ENCODE measurements at places on chromosomes 1 and 21. TPM values are rescaled to one million over a fixed set of nuclear protein-coding genes. Genes with fewer than 3 reads are reported as not detected.

Gene SPRR3
- total RNA-seq: not detected

Gene LCE2C
- not detected for total RNA-seq

Gene SYTL1
- total RNA-seq: 244 TPM

Gene ZYG11A
- total RNA-seq: 0.58 TPM

Gene KRTAP7-1
- not detected for total RNA-seq

Gene TNFRSF14
- total RNA-seq: 228 TPM

DNA sequence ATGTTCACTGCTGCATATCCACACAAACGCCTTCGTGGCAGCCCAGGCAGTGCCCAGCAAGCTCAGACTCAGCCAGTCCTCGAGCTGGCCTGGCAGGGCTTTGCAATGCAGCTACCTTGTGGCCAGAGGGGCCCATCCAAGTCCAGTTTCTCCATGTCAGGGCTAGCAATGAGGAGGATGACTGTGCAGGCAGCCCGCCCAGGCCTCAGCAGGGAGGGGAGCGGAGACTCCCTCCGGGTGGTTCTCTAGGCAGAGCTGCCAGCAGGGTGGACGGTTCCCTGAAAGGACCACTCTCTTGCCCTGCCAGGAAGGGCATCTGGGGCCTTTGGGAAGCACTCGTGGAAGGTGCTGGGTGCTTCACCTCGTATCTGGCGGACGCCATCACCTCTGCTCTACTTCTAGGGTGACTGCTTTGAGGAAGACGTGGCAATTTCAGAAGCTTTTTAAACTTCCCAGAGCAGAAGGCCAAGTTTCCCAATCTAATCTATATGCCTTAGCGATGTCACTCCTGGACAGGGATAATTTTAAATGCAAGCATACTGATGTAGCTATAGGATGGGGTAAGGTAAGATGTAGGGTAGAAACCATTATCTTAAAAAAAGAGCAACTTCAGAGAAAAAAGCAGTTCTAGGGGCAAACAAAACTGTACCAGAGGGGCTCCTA lies 56.2 kb downstream of the RUNX1 start:
- H3K36me3 ChIP-seq: peaks cover 2% of the 10 kb centered on the region
- H3K4me1 ChIP-seq: peaks cover 55% of the 10 kb centered on the region
- no peak for DNase-seq
- no peak overlapping the region for H3K4me3 ChIP-seq

GRCh38 chr1:244709476-244710368 lies 56.8 kb downstream of the DESI2 start:
- no peaks in the 10 kb centered on the region for H3K27me3 ChIP-seq
- H3K27ac ChIP-seq: no peak overlapping the region
- no peaks in the 10 kb centered on the region for H3K4me1 ChIP-seq

- no peak for DNase-seq
- no peak overlapping the region for H3K4me3 ChIP-seq
- no peaks in the 10 kb centered on the region for H3K36me3 ChIP-seq
- H3K27ac ChIP-seq: no peak overlapping the region
- H3K4me1 ChIP-seq: peaks cover 11% of the 10 kb centered on the region
- H3K27me3 ChIP-seq: no peaks in the 10 kb centered on the region
Measured at GRCh38 chr1:226104671-226105121, 42.2 kb downstream of the H3-3A start.

GRCh38 chr1:6500544-6501278 lies 9.2 kb upstream of the PLEKHG5 start:
- no peak overlapping the region for H3K4me3 ChIP-seq
- peaks cover 20% of the 10 kb centered on the region for H3K4me1 ChIP-seq
- H3K36me3 ChIP-seq: no peaks in the 10 kb centered on the region
- no peak overlapping the region for H3K27ac ChIP-seq

DNA sequence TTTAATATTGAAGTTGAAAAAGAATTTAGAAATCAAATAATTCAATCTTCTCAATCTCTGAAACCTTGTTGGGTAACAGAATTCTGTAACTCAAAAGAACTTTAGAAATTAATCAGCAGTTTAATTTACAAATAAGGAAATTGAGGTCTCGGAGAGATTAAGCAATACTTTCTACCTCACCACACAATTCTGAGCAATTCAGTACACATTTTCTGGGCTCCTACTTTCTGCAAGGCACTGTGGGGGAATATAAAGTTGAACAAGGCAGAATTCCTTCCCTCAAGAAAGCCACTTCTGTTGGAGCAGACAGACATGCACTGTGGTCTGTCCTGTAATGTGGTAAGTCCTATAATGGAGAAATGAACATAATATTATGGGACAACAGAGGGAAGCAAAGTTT lies 47.7 kb downstream of the MEF2D start:
- no peaks in the 10 kb centered on the region for H3K27me3 ChIP-seq
- H3K27ac ChIP-seq: no peak overlapping the region
- DNase-seq: no peak
- no peaks in the 10 kb centered on the region for H3K36me3 ChIP-seq

DNA sequence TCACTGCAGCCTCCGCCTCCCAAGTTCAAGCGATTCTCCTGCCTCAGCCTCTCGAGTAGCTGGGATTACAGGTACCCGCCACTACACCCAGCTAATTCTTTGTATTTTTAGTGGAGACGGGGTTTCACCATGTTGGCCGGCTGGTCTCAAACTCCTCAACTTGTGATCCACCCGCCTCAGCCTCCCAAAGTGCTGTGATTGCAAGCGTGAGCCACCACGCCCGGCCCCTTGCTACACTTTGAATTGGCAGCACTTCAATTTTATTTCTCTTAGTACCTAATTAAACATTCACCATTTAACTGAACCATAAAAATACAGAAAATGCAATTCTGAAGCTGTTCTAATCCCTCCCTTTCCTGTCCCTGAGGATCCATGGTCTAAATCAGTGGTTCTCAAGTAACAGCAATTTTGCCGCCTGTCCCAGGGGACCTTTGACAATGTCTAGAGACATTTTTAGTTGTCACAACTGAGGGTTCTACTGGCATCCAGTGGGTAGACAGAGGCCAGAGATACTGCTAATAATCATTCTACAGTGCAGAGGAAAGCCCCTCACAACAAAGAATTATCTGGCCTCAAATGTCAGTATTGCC lies 4.3 kb upstream of the BCL2L15 start:
- H3K4me1 ChIP-seq: no peaks in the 10 kb centered on the region
- H3K4me3 ChIP-seq: no peak overlapping the region
- no peak for DNase-seq

GRCh38 chr1:100187912-100188311 lies 9.9 kb upstream of the LRRC39 start:
- no peaks in the 10 kb centered on the region for H3K36me3 ChIP-seq
- DNase-seq: no peak
- no peak overlapping the region for H3K4me3 ChIP-seq
- no peak overlapping the region for H3K27ac ChIP-seq
- H3K27me3 ChIP-seq: no peaks in the 10 kb centered on the region
- no peaks in the 10 kb centered on the region for H3K4me1 ChIP-seq

DNA sequence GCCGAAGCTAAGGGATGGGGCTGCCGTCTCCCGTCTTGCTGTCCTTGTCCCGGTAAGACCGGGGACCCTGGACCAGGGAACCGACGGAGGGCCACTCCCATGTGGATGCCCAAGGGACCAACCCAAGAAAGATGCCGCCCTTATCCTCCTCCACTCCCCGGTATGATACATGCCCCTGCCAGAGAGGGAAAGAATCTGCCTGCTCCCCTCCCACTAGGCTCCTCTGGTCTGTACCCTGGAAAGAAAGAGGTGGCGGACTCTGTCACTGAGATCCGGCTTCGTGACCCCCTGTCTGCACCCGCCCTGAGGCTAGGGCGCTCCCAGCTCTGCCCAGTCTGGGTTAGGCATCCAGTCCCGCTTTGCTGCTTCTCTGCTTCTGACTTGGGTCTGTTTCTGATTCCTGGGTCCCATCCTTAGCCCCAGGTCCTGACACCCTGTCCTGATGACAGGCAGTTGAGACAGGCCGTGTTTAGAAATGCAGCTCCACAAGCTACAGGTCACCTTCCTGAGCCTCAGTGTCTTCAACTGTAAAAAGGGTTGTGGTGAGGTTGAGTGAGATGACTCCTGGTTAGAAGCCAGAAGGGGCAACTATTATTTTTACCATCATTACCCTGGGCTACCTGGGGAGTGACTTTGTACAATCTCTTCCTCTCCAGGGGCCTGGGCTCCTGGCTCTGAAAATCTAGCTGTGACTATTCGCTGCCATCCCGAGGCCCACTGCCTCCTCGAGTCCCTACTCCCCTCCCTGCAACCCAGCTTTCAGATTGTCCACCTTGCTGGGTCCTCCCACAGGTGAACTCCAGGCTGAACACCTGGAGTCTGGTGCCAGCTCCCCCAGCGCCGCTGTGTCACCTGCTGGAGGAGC lies 3.7 kb downstream of the MATN1 start:
- no peak for DNase-seq
- H3K27me3 ChIP-seq: no peaks in the 10 kb centered on the region
- peaks cover 38% of the 10 kb centered on the region for H3K4me1 ChIP-seq
- peaks cover 3% of the 10 kb centered on the region for H3K36me3 ChIP-seq
- peak overlapping the region; percentile 100 for H3K27ac ChIP-seq

GRCh38 chr1:108878678-108879077 lies 1.9 kb downstream of the GPSM2 start:
- no peak overlapping the region for H3K27ac ChIP-seq
- no peak overlapping the region for H3K4me3 ChIP-seq
- H3K36me3 ChIP-seq: no peaks in the 10 kb centered on the region
- no peak for DNase-seq
- peaks cover 17% of the 10 kb centered on the region for H3K4me1 ChIP-seq

GRCh38 chr1:246891105-246891504 lies 40.6 kb downstream of the AHCTF1 start:
- H3K4me1 ChIP-seq: no peaks in the 10 kb centered on the region
- no peak overlapping the region for H3K4me3 ChIP-seq
- no peak overlapping the region for H3K27ac ChIP-seq
- no peaks in the 10 kb centered on the region for H3K27me3 ChIP-seq

DNA sequence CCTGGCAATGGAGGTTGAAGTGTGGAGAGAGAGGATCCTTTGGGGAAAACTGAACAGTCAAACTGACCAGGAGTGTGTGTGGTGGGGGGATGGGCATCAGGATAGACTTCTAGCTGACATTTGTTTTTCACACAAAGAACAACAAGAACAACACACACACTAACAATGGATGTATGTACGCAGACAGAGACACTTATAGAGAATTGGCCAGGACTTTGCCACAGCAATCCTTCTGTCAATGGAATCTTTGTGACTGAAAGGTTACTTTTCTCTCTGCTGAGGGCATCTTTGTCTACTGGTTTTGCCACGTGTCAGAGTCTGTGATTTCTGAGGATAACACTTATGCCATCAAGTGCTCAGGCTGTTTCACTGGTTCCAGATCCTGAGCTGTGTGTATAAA lies 12.4 kb upstream of the FCGR2A start:
- no peaks in the 10 kb centered on the region for H3K36me3 ChIP-seq
- H3K27me3 ChIP-seq: peaks cover 6% of the 10 kb centered on the region
- no peak overlapping the region for H3K4me3 ChIP-seq
- no peak for DNase-seq
- H3K4me1 ChIP-seq: peaks cover 5% of the 10 kb centered on the region
- no peak overlapping the region for H3K27ac ChIP-seq

DNA sequence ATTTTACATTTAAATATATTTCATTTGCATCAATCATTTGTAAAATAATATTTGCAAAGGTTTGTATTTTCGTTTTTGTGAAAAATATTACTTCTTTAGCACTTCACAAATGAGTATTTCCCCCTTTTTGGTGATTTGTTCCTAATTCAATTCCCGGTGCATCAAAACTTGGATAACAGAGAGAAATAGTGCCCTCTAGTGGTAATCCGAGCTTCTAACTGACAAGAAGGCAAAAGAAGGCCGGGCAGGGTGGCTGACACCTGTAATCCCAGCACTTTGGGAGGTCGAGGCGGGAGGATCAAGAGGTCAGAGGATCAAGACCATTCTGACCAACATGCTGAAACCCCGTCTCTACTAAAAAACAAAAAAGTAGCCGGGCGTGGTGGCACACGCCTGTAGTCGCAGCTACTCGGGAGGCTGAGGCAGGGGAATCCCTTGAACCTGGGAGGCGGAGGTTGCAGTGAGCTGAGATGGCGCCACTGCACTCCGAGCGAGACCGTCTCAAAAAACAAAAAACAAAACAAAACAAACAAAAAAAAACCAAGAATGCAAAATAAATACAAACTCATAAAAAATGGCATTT lies 137.7 kb downstream of the COL11A1 start:
- no peak for DNase-seq
- H3K27ac ChIP-seq: no peak overlapping the region
- no peaks in the 10 kb centered on the region for H3K27me3 ChIP-seq
- H3K36me3 ChIP-seq: no peaks in the 10 kb centered on the region
- H3K4me3 ChIP-seq: no peak overlapping the region

- no peak overlapping the region for H3K4me3 ChIP-seq
- H3K36me3 ChIP-seq: no peaks in the 10 kb centered on the region
- H3K27ac ChIP-seq: no peak overlapping the region
Measured at GRCh38 chr1:33317354-33317753, 3.5 kb downstream of the A3GALT2 start.

DNA sequence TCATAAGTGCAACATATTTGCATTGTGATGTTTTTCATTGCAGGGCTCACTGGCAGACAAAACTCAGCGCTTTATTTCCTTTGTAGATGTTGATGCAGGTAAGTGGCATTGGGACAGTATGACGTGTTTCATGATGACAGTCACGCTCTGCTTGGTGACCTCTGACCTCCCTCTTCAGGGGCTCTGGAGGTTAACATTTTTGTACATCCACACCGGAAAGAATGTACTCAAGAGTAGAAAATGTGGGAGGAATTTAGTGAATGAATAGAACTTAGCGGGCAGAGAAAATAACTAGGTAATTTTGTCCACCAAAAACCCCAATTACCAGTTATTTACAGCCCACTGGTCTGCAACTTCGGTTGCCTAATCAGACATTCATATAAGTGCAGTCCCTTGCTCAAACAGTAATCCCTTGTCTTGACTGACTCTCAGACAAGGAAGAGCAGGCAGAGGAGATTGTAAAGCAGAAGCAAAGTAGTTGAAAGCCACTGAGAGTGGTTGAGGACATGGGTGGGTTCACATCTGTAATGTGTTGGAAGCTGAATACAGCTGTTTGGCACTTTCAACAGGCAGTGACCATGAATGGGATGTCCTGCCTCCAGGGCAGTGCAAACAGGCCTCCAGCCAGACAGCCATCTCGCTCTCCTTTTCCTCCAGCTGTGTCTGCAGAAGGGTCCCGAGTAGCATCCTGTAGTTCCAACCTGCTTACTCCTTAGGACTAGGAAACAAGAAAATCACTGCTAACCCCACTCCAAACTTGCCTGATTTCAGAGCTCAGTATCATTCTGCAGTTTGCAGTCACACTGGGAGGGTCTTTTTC lies 188.9 kb downstream of the NRIP1 start:
- H3K4me3 ChIP-seq: no peak overlapping the region
- no peaks in the 10 kb centered on the region for H3K36me3 ChIP-seq
- H3K27ac ChIP-seq: no peak overlapping the region

GRCh38 chr1:59738152-59738551 lies 76.6 kb upstream of the HOOK1 start:
- no peak for DNase-seq
- H3K36me3 ChIP-seq: no peaks in the 10 kb centered on the region
- no peak overlapping the region for H3K4me3 ChIP-seq
